ENCODE measurements at places on chromosomes 2 and 18.

DNA sequence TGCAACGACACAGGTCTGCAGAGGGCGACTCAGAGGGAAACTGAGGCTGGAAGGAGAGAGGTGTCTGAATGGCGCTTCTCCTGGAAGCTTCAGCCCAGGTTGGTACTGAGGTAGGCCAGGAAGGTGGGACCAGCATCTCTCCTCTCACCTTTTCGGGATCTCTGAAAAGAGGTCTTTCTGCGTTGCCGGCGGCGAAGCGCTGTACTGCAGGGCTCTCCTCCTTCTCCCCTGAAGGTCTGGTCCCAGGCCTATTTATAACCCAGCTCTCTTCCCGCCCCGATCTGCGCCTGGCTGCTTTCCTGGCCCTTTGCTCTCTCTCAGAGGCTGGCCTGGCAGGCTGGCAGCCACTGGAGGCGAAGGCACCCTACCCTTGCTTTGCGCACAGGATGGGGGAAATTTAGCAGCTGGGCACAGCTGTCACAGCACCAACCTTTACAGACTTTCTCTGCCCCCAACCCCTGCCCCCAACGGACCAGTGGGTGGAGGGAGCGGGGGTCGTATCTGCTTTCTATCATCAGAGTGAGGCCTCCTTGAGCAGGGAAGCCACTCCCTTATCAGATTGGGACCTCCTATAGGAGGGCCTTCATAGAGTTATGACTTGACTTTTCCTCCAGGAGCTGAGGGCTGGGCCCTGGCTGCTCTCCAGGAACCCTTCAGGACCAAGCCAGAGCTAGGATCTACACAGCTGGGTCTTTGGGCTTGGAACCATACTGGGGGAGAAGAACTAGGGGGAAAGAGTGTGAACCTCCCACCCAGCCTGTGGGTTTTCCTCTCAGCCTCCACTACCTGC, 1.1 kb downstream of the DYSF start:
- DNase-seq, result no peak

GRCh38 chr2:172434821-172435605, 7.6 kb downstream of the ITGA6 start:
- DNase-seq, result no peak

DNA sequence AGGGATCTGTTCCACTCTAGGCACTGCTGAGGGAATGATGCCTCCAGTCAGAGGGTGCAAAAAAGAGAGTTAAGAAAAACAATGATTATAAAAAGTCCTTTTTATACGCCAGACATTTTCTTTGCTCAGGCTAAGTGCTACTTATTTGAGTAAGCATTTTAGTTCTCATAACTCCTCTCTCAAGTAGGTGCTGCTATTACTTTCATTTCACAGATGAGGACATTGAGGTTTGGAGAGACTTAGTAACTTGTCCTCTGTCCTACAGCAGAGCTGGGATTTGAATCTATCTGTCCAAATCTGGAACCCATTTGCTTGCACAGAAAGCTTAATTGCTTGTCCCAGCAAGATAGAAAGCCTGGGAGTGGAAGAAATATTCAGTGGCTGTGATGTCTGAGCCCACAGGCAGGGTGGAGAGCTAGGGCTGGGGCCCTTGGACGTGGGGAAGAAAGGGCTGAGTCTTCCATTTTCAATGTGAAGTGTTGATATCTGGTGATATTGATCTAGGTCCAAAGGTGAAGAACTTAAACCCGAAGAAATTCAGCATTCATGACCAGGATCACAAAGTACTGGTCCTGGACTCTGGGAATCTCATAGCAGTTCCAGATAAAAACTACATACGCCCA, 5.8 kb downstream of the IL37 start:
- no peak for DNase-seq

DNA sequence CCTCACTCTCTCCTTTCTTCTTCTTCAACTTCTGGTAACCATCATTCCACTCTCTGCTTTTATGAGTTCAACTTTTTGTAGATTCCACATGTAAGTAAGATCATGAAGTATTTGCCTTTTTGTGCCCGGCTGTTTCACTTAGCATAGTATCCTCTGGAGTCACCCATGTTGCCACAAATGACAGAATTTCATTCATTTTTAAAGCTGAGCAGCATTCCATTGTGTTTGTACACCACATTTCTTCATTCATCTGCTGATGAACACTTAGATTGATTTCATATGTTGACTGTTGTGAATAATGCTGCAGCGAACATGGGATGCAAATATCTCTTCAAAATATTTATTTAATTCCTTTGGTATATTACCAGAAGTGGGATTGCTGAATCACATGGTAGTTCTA, 133.6 kb upstream of the ERBB4 start:
- no peak for DNase-seq

DNA sequence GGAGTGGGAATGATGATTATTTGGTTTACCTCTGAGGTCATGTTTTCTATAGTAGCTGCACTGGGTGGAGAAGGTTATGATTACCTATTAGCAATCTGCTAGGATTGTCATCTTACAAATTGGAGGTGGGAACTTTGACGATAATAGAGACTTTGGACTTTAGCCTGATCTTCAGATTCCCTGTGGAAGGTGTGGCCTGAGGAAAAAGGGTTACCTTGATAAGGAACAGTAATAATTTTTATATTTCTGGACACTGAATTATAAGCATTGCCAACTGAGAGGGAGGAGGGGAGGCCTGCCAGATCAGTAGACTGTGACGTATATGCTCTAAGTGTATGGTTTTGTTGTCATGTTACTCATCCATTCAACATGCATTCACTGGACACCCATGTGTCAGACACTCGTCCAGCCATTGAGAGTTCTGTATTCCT, 183.4 kb upstream of the FOSL2 start:
- no peak for DNase-seq

GRCh38 chr2:238158509-238159070, at the start of gene ERFE:
Gene ERFE (plus strand): TSS chr2:238158970. CDS start chr2:238159008, 38 bp downstream.
- peak; percentile 58 for DNase-seq

- no peak for DNase-seq
These were observed 98.4 kb downstream of the SCG2 start for GRCh38 chr2:223503746-223504145.

DNA sequence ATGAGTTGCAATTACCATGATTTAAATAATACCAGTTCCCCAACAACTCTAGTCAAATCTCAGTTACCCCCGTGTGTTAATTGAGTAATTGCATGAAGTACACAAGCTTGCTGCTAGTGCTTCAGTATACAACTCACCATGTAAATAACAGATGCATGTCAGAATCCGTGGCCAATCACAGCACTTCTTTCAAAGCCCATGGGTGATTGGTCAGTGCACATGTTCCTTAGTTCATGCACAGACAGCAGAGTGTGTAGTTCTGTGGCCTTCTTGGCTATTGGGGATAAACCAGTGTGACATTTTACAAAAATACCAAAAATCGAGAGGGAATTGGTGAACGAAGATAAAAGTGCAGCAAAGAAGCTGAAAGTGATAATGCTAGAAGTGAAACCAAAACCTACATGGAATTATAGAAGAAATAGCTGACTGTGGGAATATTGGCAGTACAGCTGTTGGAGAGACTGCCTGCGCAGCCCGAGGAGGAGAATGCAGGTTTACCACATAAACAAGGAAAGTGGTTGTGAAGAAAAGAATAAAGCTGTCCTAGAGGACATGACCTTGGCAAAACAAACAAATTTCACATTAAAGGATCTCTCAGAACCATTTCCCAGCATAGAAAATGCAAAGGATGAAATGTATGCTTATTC, 59.4 kb downstream of the NEDD4L start:
- DNase-seq, result no peak

DNA sequence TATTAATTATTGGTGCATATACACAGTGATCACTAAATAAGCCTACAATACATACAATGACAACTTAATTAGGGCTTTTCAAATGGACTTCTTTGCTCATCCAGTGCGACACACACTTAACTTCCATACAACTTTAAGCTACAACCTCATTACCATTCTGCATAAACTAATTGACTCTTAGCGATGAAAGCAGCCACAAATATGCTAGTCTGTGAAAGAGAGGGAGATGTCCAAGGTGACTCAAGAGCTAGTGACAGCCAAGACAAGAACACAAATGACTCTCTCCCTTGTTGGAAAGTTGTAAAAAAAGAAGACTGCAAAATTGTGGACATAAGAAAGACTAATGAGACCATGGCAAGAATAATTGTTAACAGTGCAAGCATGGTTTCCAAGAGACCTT, 264.8 kb downstream of the ARHGAP15 start:
- DNase-seq, result no peak
